ENCODE measurements at places on chromosomes 1 and 21.

GRCh38 chr21:42315296-42315891 lies at the start of gene TFF3:
Gene TFF3 (minus strand): TSS chr21:42315409. CDS start chr21:42315374, 35 bp downstream.
- no peak for DNase-seq

GRCh38 chr1:91527781-91528180 lies 27.1 kb downstream of the CDC7 start:
- peak; percentile 57 for DNase-seq

GRCh38 chr1:15218287-15219279 lies 28.4 kb upstream of the FHAD1 start:
- no peak for DNase-seq

DNA sequence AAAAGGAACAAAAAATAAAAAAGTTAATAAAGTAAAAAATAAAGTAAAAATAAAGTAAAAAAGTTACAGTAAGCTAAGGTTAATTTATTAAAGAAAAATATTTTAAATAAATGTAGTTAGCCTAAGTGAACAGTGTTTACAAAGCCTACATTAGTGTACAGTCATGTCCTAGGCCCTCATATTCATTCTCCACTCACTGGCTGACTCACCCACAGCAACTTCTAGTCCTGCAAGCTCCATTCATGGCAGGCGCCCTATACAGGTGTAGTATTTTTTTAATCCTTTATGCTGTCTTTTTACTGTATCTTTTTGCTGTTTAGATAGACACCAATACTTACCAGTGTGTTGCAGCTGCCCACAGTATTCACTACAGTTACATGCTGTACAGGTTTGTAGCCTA lies 12.4 kb downstream of the ADAR start:
- DNase-seq = no peak

- peak; percentile 82 for DNase-seq
These were observed 41.3 kb downstream of the ZBTB18 start for GRCh38 chr1:244092293-244092963.

DNA sequence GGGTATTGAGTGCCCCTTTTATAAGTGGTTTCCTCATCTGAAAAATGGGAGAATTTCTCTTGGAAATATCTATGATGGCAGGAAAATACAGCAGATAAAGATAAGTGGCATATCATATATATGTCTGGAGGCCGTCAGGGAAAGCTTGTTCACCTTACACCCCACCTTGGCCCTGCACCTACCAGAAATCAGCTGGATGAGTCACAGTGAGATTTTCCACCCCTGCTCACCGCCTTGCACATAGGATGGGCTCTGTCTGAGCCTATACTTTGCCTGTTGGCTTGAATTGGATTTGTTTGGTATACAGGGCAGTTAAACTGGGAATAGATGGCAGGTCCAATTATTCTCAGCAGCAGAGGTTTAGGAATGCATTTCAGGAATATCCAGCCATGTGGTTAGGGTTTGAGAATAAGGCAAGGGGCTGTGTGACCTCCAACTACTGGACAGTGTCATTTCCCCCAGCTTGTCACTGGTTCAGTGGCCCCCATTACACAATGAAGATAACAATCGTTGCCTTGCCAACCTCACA lies at the start of gene SPATA21:
SPATA21 (minus strand) TSS at position 479 of the 529 bp plus-strand sequence. CDS start 6,053 bp downstream, outside the sequence.
- DNase-seq = no peak

DNA sequence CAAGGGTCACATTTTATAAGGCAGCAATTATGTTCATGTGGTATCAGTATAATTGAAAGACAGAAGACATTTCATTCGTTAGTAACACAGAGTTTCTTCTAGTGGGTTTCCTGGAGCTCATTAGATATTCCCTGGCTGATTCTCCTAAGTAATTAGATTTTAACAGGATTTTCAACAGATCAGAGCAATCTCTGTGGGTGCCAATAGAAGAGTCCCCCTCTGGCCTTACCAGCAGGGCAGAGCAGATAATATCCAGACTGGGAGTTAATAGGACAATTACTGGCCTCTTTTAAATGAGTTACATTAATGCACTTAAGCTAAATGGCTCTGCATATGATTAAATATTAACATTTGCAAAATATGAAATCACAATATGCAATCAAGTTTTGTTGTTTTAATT lies 74.2 kb upstream of the FOXD3 start:
- DNase-seq = no peak

DNA sequence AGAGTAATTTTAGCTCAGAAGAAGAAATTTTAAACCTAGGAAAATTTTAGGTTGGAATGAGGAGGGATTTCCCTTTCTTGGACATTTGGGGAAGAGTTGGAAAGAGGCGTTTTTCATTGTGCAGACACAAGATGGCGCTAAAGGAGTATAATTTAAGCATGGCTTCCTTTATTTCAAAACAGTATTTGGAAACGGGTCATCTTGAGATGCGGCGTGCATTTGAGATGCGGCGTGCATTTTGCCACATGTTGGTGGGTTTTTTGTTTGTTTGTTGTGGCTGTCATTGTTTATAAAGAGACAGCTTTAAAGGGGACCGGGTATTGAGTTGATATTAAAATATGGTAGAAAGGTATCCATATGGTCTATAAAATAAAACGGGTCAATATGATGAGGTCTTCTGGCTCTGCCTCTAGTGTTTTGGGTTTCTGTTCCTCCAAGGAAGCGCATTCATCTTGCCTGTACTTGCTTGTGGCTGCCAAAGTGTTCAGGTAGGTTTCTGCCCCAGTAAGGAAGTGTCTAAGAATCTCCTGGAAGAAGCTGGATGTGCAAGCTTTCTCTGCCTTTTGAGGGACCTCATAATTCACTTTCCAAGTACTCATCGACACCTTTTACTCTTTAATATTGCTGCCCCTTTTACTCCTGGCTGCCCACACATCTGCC lies 210.3 kb downstream of the SLC35F3 start:
- DNase-seq = peak; percentile 51

GRCh38 chr1:15399710-15400109 lies 10.0 kb upstream of the EFHD2 start:
- no peak for DNase-seq

DNA sequence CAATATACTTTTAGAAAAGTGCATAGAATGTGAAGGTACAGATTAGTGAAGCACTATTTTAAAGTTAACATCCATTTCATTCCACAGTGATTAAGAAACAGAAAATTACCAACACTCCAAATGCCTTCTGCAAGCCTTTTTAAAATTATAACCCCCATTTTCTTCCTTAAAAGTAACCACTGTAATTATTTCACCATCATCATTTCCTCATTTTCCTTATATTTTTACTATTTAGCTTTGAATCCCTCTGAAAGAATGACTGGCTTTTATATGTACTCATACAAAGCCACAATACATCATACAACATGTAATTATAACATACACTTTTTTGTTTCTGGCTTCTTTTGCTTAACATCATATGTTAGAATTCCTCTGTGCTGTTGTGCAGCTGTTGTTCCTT lies 6.5 kb upstream of the NEGR1 start:
- DNase-seq = no peak

GRCh38 chr1:92769856-92770255 lies 15.1 kb downstream of the EVI5 start:
- DNase-seq = no peak

DNA sequence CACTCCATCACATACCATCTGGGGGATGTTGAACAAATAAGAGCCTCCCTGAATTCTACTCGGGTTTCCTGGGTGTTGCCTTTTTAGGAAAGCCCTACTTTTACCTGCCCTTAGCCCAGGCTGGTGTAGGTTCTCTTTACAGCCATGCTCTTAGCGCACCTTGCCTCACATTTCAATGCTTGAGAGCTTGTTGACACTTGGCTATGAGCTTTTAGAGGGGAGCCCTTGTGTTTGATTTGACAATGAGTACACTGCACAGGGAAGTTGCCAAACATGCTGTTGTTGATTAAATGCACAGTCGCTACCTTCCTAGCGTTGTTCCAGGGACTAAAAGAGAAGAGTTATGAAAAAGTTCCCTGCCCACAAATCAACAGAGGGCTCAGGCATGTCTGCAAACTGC lies 103.8 kb downstream of the TRABD2B start:
- no peak for DNase-seq

DNA sequence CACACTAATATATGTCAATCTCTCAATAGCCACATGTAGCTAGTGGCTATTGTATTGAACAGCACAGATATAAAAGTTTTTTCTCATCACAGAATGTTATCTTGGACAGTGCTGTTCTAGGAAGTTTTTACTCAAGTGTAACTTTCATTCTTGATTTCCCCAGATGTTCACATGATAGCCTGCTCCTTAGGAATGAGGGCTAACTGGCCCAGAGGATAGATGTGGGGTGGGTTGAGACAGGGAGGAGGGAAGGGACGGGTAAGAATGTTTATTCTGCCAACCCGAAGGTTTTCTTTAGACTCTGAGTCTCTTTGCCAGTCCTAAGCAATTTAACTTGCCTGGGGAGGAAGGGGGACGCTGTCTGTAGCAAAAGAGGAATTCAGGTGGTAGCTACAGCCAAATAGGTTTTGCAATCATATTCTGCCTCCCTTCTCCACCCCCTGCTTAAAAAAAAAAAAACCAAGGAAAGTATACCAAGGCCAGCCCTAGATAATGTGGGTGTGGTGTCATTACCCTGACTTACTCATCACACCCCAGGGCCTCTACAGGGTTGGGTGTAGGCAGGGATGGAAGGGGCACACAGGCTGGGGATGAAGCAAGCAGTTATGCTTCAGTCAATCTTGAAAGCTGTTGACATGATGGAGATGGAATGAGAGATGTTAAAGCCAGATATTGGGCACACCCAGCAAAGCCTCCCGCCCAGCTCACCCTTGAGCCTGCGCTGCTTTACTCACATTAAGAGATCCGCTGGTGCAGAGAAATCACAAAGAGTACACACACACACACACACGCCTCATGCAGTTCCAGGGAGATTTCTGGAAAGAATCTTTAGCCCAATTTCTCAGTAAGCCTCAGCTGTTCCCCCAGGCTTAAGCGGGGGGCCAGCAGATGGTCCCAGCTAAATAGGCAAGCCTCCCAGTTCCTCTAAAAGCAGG lies 59.9 kb downstream of the PLXNA2 start:
- DNase-seq = peak; percentile 93

- no peak for DNase-seq
These were observed 86.8 kb downstream of the HSF2BP start for GRCh38 chr21:43572446-43572845.

DNA sequence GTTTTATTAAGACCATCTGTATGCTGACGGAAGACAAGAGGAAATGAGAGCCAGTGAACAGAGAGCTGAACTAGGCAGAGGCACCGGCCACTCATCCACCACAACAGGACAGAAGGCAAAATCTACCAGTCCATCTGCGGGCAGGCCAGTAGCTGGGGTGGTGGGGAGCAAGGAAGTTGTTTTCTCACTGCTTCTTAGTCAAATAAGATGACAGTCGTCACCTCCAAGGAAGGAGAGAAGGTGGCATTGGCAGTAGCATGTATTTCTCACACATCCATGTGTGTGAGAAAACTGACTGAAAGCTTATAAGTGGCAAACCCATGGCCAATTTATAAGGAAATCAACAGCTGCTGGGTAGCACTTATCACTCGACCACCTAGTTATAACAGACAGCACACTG lies 8.2 kb downstream of the TTC13 start:
- DNase-seq = no peak

GRCh38 chr1:42043811-42044210 lies 109.4 kb upstream of the GUCA2B start:
- DNase-seq = no peak

DNA sequence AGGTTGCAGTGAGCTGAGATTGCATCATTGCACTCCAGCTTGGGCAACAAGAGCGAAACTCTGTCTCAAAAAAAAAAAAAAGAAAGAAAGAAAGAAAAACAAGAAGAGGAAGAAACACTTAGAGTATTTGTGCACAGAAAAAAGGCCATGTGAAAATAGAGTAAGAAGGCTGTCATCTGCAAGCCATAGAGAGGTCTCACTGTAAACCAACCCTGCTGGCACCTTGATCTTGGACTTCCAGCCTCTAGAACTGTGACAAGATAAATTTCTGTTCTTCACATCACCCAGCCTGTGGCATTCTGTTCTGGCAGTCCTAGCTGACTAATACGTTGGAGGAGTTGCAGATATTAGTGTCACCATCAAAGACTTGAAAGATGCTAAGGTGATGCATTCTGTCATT lies 12.1 kb upstream of the ZDHHC18 start:
- no peak for DNase-seq

DNA sequence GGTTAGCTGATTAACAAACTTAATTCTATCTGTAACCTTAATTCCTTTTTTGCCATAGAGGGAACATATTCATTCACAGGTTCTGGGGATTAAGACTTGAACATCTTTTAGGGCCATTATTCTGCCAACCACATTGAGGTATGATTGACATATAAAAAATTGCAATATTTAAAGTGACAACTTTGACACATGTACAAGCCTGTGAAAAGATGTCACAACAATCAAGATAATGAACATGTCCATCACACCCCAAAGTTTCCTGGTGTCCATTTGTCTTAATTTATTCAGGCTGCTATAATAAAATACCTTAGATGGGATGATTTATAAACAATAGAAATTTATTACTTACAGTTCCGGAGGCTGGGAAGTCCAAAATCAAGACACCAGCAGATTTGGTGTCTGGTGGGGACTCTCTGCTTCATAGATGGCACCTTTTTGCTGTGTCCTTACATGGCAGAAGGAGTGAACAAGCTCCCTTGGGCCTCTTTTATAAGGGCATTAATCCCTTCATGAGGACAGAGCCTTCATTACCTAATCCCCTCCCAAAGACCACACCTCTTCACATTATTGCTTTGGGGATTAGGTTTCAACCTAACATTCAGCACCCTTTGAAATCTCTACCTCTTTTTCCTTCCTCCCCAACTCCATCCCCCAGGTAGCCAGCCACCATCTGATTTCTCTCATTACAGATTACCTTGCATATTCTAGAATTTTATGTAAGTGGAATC lies 33.0 kb upstream of the TP53BP2 start:
- no peak for DNase-seq

- peak; percentile 38 for DNase-seq
These were observed 62.4 kb downstream of the DIRAS3 start for GRCh38 chr1:67988066-67988465.

DNA sequence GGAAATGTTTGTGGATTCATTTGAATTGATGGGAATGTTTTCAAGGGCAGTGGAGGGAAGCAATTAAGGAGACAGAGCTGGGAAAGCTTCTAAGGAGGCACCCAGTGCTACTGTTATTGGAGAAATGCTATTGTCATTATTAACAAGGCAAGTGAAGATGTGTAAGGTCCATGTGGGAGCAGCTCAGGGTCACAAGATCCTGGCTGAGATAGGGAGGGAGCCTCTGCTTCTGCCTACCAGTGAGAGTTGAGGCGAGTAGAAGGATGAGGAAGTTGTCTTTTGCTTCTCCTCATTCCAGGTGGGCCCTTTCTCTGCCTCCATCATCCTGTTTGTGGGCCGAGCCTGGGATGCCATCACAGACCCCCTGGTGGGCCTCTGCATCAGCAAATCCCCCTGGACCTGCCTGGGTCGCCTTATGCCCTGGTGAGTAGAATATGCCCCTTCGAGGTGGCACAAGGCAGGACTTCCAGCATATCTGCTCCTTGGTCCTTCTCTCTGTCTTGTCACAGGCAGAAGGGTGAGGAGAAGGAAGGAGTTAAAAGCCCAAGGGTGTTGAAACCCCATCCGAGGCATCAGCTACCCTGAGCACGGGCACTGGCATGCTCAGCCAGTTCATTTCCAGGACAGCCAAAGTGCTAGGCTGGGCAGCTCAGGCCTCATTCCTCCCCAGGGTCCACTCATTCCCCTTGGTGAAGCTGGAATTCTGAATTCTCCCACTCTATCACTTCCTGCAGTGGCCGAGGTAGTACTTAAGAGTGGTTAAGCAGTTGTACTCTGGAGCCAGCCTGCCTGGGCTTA lies 3.7 kb downstream of the MFSD2A start:
- no peak for DNase-seq

Measured in fibroblast of skin of right quadriceps (primary cell).